ENCODE measurements at places on chromosomes 7 and 10.
A peak's percentile ranks its signal among the peaks of the same experiment; 100 is the strongest.

- H3K4me1 ChIP-seq: no peaks in the 10 kb centered on the region
- H3K36me3 ChIP-seq: no peaks in the 10 kb centered on the region
- H3K27me3 ChIP-seq: no peaks in the 10 kb centered on the region
These were observed 10.2 kb downstream of the RADIL start for GRCh38 chr7:4873071-4873944.

DNA sequence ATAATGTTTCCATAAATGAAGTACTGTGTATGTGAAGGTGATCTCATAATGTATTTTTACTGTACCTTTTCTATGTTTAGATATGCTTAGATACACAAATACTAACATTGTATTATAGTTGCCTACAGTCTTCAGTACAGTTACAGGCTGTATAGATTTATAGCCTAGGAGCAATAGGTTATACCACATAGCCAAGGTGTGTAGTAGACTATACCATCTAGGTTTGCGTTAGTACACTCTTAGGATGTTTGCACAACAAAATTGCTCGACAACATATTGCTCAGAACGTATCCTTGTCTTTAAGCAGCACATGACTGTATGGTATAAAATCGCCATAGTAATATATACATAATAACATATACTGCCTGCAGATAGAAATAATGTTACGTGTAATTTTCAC is 42.9 kb downstream of the WAC start:
- DNase-seq: no peak
- H3K4me1 ChIP-seq: peaks cover 7% of the 10 kb centered on the region
- no peaks in the 10 kb centered on the region for H3K36me3 ChIP-seq
- H3K27me3 ChIP-seq: no peaks in the 10 kb centered on the region

DNA sequence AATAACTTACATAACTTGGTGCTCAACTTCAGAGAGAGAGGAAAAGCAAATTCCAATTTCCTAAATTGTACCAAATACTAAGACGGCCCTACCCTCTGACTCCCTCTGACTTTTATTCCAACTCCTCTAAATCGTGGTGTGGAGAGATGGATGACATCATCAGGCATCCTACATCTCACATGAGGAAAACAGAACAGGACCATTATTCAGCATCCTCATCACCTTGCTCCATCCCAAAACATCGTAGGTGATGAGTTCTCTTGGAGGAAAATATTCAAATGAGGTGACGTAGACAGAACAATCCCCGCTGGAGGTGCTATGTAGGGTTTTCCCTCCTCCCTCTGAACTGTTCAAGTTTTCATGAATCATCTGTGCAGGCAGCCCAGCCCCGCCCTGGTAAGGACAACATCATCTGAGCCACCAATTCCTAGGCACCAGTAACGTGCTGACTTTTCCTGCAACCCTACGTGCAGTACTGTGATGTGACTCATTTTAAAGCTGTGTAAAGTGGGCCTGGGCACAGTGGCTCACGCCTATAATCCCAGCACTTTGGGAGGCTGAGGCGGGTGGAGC is 167.2 kb downstream of the CALN1 start:
- no peak for DNase-seq
- no peaks in the 10 kb centered on the region for H3K4me1 ChIP-seq
- H3K36me3 ChIP-seq: no peaks in the 10 kb centered on the region
- no peaks in the 10 kb centered on the region for H3K27me3 ChIP-seq
- no peak overlapping the region for H3K4me3 ChIP-seq

DNA sequence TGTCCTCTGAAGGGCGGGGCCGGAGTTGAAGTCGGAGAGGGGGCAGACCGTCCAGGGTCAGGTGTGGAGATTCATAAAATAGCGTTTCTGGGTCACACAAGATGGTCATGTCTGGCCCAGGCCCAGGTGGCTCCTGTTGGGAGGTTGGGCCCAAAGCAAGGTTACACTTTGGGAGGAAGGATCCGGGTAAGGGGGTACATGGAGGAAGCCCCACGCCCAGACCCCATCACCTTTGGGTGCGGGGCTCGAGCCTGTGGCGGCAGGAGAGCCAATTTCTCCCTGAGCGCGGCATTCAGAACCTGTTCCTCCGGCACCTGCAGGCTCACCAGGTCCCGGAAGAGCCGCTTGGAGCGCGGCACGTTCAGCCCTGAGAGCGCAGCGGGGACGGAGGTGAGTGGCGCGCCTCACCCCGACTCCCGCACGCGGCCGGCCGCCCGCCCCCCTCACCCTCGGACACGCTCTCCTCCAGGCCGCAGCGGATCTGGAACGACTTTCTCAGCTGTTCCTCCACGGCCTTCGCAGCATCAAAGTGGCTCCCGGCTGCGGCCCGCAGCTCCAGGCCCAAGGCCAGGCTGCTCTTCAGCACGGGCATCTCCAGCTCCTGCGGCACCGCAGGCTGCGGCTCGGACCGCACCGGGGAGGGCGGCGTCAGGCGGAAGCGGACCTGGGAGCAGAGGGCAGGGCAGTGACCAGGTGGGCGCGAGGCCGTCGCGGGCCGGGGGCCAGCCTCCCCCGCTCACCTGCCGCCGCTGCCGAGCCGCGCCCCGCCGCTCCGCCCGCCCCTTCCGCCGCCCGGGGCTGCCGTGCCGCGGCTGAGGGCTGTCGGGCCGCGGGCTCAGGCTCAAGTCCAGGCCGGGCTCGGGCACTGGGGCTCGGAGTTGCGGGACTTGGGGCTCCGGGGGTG is 644 bp downstream of the PPP1R35 start:
- H3K27ac ChIP-seq: peak overlapping the region; percentile 95
- peaks cover 33% of the 10 kb centered on the region for H3K4me1 ChIP-seq
- peaks cover 21% of the 10 kb centered on the region for H3K36me3 ChIP-seq
- no peaks in the 10 kb centered on the region for H3K27me3 ChIP-seq
- DNase-seq: peak; percentile 27

GRCh38 chr10:126836009-126836408 is 69.2 kb upstream of the DOCK1 start:
- H3K27ac ChIP-seq: no peak overlapping the region
- H3K4me3 ChIP-seq: no peak overlapping the region
- no peaks in the 10 kb centered on the region for H3K36me3 ChIP-seq
- no peaks in the 10 kb centered on the region for H3K4me1 ChIP-seq
- no peak for DNase-seq
- no peaks in the 10 kb centered on the region for H3K27me3 ChIP-seq

DNA sequence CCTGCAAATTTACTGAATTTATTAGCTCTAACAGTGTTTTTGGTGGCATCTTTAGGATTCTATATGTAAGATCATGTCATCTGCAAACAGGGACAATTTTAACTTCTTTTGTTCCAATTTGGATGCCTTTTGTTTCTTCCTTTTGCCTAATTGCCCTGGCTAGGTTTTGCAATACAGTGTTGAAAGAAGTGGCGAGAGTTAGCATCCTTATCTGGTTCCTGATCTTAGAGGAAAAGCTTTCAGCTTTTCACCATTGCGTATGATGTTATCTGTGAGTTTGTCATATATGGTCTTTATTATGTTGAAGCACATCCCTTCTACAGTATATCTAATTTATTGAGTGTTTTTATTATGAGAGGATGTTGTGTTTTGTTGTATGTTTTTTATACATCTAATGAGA is 301.4 kb downstream of the PTPRN2 start:
- no peak for DNase-seq
- no peaks in the 10 kb centered on the region for H3K36me3 ChIP-seq
- no peaks in the 10 kb centered on the region for H3K4me1 ChIP-seq
- no peak overlapping the region for H3K27ac ChIP-seq

DNA sequence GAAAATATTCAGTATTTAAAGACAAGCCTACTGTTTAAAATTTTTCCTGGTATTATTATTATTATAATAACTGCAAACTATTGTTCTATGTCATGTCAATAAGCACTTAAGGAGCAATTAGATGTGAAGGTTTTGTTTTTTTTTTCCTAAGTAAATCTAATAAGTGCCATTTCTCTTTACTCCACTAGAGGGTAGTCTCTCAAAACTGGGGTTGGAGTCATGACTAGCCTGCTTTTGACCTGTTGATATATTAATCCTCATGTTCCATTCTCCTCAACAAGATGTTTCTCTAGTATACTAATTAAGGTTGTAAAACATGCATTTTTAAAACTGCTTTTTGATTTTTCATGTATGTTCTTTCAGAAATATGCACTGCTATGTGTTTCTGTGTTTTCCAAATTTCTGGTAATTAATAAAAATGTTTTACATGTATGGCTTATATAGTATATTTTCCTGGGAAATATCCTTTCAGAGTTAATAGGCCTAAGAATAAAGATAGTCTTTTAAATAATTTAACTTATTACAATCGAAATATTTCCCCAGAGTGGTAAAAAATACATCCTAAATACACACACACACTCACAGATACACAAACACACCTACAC is 1.0 kb upstream of the LRRN3 start:
- H3K4me3 ChIP-seq: no peak overlapping the region
- no peaks in the 10 kb centered on the region for H3K27me3 ChIP-seq

GRCh38 chr10:102476466-102477141 is 25.3 kb upstream of the C10orf95 start:
- no peak overlapping the region for H3K27ac ChIP-seq
- no peak overlapping the region for H3K4me3 ChIP-seq
- DNase-seq: no peak
- H3K4me1 ChIP-seq: peaks cover 13% of the 10 kb centered on the region
- H3K36me3 ChIP-seq: peaks cover 21% of the 10 kb centered on the region

DNA sequence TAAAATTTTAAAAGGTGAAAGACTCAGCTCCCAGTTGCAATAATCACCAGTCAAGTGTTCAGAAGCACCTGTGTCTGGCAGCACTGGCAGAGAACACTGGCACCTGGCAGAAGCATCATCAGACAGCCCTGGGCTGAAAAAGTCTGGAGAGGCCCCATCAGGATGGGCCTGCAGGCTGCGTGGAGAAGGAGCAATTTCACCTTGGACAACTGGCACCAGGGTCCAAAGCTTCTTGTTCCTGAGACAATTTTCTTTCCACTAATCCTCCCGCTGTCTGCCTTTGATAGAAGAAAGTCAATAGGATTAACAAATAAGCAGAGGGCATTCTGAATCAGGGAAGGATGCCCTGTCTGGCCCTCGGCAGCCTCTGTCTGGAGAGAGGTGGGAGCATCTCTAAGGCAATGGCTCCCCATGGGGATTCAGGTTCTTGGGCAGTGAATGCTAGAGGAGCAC is 6.5 kb downstream of the COBL start:
- no peaks in the 10 kb centered on the region for H3K27me3 ChIP-seq
- no peaks in the 10 kb centered on the region for H3K36me3 ChIP-seq
- no peak for DNase-seq
- H3K4me3 ChIP-seq: no peak overlapping the region
- H3K27ac ChIP-seq: no peak overlapping the region
- H3K4me1 ChIP-seq: no peaks in the 10 kb centered on the region

GRCh38 chr7:132311733-132312132 is 264.5 kb downstream of the PLXNA4 start:
- no peaks in the 10 kb centered on the region for H3K4me1 ChIP-seq
- DNase-seq: no peak
- no peaks in the 10 kb centered on the region for H3K27me3 ChIP-seq
- no peaks in the 10 kb centered on the region for H3K36me3 ChIP-seq

GRCh38 chr10:48461623-48462481 is 143.0 kb downstream of the ARHGAP22 start:
- no peaks in the 10 kb centered on the region for H3K36me3 ChIP-seq
- no peak for DNase-seq
- no peak overlapping the region for H3K4me3 ChIP-seq
- no peaks in the 10 kb centered on the region for H3K4me1 ChIP-seq
- H3K27me3 ChIP-seq: no peaks in the 10 kb centered on the region
- H3K27ac ChIP-seq: no peak overlapping the region

DNA sequence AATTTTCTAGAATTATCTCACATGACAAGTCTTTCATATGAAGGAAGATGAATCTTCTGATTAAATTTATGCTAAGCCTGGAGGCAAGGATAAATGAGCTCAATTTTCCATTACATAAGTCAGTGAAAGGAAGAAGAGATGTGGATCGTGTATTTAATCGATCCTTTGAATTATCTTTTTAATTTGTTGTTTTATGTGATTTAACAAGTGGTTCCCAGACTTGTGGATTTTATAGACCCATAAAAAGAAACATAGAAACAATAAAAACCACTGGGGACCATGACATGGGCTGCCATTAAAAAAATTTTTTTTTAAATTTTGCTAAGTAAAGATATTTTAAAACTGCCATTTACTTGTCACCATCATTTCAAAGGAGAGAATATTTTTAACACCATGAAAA is 45.0 kb downstream of the SLK start:
- H3K4me1 ChIP-seq: no peaks in the 10 kb centered on the region
- no peaks in the 10 kb centered on the region for H3K27me3 ChIP-seq
- DNase-seq: no peak
- no peak overlapping the region for H3K4me3 ChIP-seq
- H3K27ac ChIP-seq: no peak overlapping the region
- peaks cover 15% of the 10 kb centered on the region for H3K36me3 ChIP-seq

DNA sequence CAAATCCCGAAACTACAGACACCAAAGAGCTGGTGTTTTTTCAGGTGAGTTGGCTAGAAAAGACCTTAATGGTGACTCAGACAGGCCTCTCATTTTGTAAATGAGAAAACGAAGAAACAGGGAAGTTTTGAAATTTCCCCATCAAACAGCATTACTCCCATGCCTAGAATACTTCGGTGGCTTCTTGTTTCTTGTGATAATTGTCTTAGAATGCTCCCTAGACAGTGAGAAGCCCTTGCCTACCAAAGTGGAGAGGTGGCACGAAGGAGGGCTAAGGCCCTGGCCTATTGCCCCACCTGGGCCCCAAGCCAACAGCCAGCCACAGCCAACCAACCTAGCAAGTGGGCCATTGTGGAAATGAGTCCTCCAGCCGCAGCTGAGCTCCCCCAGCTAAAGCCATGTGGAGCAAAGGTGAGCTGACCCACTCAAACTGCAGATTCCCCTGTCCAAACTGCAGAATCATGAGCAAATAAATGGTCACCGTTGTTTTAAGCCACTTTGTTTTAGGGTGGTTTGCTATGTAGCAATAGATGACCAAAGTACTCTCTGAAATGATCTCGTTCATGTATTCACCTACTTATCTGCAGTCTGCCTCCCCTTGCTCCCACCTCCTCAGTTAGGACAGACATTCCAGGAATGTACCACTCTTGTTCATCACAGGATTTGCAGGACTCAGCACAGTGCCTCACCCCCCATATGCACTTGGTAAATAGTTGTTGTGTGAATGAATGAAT is 97.7 kb upstream of the FGFR2 start:
- H3K4me1 ChIP-seq: no peaks in the 10 kb centered on the region
- DNase-seq: no peak
- H3K27ac ChIP-seq: no peak overlapping the region

Measured in effector memory CD4-positive, alpha-beta T cell (primary cell).